ENCODE measurements at places on chromosomes 16 and 17.

DNA sequence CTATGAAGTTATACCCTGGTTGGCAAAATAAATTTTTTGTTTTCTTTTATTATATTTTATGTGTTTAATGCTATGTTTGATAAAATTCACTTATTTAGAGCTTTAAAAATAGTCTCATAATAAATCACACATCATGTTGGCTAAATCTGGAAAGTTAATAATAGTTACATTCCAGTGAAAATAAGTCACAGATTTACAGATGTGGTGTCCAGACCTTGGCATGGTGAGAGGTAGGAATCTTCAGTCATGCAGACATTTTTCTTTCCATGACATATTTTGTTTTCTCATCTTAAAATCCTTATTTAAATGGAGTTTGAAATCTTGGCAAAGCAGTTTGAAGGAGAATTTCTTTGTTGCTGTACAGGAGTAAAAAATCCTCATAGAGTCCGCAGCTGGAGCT is 48.1 kb upstream of the GOSR1 start:
- DNase-seq = no peak

GRCh38 chr16:20289571-20289970 is 37.7 kb downstream of the GP2 start:
- DNase-seq = no peak

DNA sequence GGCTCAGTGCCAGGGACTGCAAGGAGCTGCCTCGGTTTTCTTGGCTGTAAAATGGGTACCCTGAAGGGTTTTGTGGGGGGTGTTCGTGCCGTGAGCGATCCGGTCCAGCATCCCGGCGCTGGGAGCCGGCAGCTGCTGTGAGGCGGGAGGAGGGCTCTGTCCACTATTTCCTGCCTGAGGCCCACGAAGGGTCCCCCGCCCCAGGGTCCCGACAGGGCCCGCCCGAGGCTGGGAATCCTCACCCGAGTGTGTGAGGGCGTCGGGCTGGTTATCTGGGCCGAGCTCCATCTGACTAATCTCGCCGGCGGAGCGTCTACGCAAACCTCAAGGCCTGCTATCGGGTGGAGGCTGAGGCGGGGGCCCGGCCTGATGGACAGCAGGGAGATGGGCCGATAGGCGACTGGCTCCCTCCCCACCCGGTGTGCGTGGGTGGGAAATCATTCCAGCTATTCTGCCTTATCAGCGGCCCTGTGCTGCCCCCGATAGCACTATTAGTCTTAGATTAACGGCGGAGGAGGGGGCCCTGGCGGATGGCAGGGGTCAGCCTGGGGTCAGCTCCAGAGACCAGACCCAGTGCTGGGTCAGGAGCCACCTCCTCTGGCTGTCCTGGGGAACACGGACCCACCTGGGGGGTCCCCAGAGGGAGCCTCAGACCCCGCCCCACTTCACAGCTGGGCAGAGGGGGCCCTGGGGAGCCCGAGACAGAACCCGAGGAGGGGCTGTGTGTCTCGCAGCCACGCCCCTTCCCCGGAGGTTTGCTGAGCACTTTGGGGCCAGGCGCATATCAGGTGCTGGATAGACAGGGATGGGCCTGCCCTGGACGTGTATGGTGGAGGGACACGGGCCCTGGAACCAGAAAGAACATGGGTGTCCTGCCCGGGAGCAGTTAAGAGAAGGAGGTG is 44.7 kb downstream of the ZFPM1 start:
- DNase-seq = no peak

- DNase-seq = no peak
These were observed 28.1 kb upstream of the ITGA2B start for GRCh38 chr17:44417553-44417952.

DNA sequence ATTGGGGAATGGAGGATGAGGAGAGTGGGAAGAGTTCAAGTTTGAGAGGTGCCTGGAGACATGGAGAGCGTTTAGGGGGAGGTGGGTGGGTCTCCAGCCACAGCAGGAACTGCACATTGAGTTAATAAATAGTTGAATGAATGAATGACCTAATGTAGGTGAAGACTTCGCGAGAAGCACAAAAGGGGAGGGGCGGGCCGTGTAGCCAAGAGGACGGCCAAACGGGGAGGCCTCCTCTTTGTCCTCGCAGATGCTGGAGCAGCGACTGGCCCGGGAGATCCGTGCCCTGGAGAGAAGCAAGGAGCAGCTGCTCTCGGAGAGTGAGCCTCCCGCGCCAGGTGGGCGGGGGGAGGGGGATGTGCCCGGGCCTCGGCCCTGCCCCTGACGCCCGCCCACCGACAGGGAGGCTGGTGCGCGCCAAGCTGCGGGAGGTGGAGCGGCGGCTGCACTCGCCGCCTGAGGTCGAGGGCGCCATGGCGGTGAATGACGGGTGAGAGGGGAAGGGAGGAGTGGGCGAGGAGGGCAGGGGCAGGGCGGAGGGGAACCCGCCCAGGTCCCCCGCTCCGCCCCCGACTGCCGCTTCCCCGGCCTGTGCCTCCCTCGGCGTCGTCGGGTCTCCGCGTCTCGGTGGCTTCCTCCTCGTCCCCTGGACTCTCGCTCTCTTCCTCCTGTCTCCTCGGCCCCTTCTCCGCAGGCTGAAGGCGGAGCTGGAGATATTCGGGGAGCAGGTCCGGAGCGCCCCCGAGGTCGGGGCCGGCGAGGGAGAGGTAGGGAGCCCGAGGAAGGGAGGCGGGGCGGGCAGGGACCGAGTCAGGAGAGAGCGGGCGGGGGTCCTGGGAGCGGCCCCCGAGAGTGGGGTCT is 12.9 kb downstream of the SYCE1L start:
- DNase-seq = no peak

- no peak for DNase-seq
These were observed 26.3 kb upstream of the OR4D1 start for GRCh38 chr17:58121925-58122324.

GRCh38 chr17:65558311-65558682 is 3.2 kb downstream of the AXIN2 start:
- DNase-seq = no peak

- no peak for DNase-seq
These were observed 7.9 kb upstream of the GSDMA start for GRCh38 chr17:39954876-39955275.

Data from T47D (cell line).